ENCODE measurements at places on chromosomes 13 and 19.

DNA sequence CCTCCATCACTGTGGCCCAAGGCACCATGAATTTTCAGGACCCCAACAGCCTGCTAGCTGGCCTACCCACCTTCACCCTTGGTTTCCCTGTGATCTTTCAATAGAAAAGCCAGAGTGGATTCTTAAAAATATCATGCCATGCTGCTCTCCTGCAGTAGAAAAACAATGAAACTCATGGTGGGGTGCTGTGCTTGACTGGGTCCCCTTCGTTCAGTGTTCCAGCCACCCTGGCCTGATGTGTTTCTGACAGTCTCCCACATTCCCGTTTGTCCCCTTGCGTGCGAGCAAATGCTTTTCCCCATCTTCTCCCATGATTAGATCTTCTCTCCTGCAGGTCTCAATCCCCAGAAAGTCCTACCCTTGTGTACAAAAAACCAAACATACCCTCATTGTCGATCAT is 43.2 kb downstream of the ABCC4 start:
- DNase-seq, result no peak

DNA sequence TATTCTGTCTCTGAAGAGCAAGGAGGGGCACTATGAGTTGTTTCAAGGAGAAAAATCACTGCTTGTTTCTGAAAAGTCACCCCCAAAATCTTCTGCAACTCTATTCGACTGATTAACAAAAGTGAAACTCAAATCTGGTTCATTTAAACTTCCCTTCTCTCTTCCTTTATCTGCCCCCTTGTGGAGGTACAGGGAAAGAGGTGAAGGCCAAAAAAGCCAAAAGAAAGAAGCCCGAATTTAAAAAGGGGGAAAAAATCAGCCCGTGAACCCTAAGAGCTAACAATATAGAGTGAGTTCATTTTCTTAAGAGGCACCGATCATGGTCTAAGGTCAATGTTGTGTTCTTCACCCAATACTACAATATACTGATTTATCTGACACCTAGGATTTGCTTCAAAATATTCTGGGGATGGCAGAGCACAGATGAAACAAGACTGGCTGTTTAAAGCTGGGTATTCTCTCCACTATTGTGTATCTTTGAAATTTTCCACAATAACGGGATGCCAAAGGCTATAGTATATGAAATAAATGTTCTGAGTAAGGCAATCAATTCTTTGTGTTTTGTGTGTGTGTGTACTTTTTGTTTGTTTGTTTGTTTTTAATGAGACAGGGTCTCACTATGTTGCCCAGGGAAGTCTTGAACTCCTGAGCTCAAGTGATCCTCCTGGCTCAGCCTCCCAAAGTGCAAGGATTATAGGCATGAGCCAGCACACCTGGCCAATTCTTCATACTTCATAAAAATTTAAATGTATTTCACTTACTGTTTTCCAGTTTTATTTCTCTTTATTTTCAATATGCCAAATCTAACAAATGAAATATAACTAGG is 55.0 kb upstream of the EEF1AKMT1 start:
- DNase-seq, result peak; percentile 37

GRCh38 chr13:23921451-23921888 is 24.2 kb upstream of the C1QTNF9B start:
- DNase-seq, result peak; percentile 56

DNA sequence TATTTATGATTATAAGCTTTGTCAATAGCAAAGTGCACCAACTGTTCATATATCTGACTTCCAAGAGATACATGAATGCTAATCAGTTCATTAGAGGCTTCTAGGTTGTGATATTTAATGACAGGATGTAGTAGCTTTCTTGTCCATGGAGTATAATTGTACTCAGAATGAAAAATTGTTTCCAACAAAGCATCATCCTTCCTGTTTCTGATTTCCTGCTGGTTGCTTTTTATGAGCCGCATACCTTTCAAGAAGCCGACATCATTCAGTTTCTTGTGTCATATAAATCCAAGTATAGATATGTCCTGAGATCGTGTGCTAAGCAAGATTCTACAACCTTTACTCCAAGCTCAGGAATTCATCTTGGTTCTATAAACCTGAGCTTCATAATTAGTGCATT is 326.6 kb downstream of the DIAPH3 start:
- no peak for DNase-seq

Data from right renal pelvis (tissue), 4 donors.